ENCODE measurements at places on chromosomes 12 and 14.
A peak's percentile ranks its signal among the peaks of the same experiment; 100 is the strongest.

DNA sequence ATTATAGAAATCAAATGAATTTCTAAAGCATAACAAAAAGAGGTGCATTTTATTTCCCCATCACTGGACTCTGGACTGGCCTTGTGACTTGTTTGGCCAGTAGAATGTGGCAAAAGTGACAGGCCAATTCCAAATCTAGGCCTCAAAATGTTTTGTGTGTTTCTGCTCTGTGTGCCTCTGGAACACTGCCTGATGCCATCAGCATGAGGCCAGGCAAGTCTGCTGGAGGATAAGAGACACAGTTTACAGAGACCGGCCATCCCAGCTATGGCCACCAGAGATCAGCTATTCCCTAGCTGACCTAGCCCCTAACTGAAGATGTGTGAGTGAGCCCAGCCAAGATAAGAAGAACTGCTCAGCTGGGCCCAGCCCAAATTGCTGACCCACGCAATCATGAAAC, 32.9 kb downstream of the ASCL1 start:
- H3K4me1 ChIP-seq = peaks cover 4% of the 10 kb centered on the region
- H3K27me3 ChIP-seq = peaks cover 4% of the 10 kb centered on the region
- no peaks in the 10 kb centered on the region for H3K36me3 ChIP-seq
- DNase-seq = no peak

- no peak for DNase-seq
- no peaks in the 10 kb centered on the region for H3K36me3 ChIP-seq
- H3K4me3 ChIP-seq = no peak overlapping the region
- H3K27ac ChIP-seq = no peak overlapping the region
- peaks cover 28% of the 10 kb centered on the region for H3K27me3 ChIP-seq
Measured at GRCh38 chr14:55124774-55125386, 4.2 kb upstream of the LGALS3 start.

DNA sequence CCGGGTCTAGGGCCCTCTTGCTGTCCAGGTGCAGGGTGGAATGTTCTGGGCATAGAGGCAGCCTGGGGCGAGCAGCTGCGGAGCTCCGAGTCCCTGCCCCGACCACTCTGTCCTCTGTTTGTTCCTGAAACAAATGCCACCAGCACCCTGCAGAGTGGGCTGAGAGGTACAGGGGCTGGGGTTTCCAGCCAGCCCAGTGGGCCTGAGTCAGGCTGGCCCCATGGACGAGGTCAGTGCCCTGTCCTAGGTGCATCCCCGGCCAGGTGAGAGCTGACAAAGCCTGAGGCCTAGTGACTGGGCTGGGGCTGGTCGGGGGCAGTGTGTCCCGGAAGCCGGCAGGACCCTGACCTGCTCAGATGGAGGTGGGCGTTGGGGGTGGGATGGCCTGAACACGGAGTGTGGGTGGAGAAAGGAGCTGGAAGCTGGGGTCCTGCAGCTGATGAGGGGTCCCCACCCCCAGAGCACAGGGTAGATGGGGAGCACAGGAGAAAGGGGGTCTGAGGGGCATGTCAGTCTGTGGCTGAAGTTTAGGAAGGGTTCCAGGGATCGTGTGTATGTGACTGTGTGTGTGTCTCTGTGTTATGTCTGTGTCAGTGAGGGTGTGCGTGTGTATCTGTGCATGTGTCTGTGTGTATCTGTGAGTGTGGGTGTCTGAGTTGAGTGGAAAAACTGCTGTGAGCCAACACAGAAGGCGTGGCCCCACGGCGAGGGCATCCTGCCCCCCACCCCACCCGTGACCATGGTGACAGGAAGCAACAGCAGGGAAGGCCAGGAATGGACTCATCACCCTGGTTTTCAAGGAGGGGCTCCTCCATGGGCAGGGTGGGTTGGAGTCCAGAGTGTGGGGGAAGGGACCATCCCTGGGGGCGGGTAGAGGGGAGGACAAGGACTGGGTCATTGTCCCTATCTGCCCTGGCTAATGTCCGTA, 2.4 kb upstream of the CRIP1 start:
- peak overlapping the region; percentile 100 for H3K27ac ChIP-seq
- DNase-seq = peak; percentile 93
- peaks cover 81% of the 10 kb centered on the region for H3K4me1 ChIP-seq
- H3K27me3 ChIP-seq = no peaks in the 10 kb centered on the region
- peak overlapping the region; percentile 45 for H3K4me3 ChIP-seq
- H3K36me3 ChIP-seq = no peaks in the 10 kb centered on the region

DNA sequence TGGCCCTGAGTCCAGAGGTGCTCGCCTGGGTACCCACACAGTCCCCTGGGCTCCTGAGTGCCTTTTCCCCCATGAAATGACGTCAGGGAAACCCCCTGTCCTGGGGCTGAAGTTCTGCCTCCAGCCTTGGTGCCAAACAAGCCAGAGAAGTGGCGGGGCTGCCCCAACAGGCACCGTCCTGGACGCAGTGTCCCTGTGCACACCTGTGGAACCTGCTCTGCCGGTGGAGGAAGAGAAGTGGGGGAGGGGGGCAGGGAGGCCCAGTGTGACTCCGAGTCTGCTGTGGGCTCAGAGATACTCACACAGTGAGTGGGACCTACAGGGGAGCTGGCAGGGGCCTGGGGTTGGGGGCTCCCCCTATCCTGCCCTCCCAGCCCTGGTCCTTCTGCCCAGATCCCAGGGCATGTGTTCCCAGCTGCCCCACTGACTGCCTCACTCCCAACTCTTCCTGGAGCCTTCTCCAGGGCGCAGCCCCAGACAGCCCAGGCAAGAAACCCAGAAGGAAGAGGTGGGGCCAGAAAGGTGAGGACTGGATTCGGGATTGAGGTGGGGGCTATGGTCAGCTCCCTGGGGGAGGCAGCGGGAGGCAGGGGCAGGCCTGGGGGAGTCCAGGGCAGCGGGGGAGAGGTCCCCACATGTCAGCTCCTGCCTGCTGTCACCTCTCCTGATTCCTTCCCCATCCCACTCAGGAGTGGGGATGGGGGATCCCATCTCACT, 24.7 kb downstream of the CCDC85C start:
- H3K36me3 ChIP-seq = no peaks in the 10 kb centered on the region
- no peak overlapping the region for H3K4me3 ChIP-seq
- no peak for DNase-seq

DNA sequence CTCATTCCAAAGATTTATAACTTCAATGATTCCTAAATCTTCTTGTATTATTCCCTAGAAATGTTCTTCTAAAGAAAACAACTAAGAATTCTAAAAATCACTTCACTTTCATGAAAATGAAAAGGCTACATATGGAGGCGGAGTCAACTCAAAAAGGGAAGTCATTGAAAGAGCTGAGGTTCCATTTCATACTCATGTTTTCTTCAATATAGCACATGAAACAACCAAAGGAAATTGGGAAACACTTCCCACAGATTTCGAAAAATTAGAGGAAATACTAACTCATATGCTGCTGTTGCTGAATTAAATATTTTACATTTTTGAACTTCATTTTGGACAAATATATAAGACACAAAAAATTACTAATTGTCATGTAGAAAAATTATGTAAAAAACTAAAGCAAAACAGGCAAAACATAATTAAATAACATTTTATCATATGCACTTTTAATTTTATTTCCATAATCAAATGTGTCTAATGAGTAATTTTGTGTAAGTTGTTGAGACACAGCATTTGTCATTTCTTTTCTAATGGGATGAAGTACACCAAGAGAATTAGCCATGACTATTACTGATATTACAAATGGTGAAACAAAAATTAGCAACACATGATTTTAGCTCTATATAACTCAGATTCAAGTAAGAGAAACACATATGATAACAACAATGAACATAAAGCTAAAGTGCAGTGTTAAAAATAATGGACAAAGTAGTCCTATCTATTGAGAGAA, at the start of gene CD163:
Gene CD163, minus strand, starts transcription at position 92 of the 730 bp plus-strand sequence. Its CDS starts 87 bp downstream, at position 5.
- H3K36me3 ChIP-seq = peaks cover 5% of the 10 kb centered on the region
- H3K27ac ChIP-seq = no peak within 1 kb of the TSS
- no peak for DNase-seq
- H3K4me1 ChIP-seq = no peaks in the 10 kb centered on the region
- H3K27me3 ChIP-seq = peaks cover 18% of the 10 kb centered on the region

- no peaks in the 10 kb centered on the region for H3K36me3 ChIP-seq
- no peak for DNase-seq
- H3K27me3 ChIP-seq = peaks cover 19% of the 10 kb centered on the region
- no peaks in the 10 kb centered on the region for H3K4me1 ChIP-seq
- H3K27ac ChIP-seq = no peak overlapping the region
- no peak overlapping the region for H3K4me3 ChIP-seq
Measured at GRCh38 chr14:93775744-93776143, 12.5 kb downstream of the PRIMA1 start.

DNA sequence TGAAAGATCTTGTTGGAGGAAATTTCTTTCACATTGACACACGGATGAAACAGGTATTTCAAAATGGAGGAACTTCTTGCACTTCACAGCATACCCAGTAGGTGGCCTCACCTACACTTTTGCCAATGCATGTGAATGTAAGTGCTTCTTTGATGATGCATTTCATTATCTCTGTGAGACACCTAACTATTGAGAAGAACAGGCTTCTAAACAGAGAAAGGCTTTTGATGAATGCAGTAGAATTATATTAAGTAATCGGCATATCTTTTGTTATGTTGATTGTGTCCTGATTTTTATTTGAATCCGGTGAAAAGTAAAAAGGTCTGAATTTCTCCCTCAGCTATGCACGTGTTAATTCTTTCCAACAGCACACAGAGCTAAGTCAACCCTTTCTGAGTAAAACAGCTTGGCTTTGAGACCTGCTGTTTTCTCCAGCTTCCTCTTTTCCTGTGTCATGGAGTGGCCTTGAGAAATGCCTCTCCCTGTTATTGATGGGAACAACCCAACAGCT, 399.0 kb downstream of the NAV3 start:
- no peaks in the 10 kb centered on the region for H3K36me3 ChIP-seq
- H3K27ac ChIP-seq = no peak overlapping the region
- no peak overlapping the region for H3K4me3 ChIP-seq

- H3K36me3 ChIP-seq = no peaks in the 10 kb centered on the region
- DNase-seq = no peak
- no peak overlapping the region for H3K4me3 ChIP-seq
- no peaks in the 10 kb centered on the region for H3K27me3 ChIP-seq
Measured at GRCh38 chr12:43011383-43011926, 421.9 kb upstream of the PRICKLE1 start.

- peaks cover 2% of the 10 kb centered on the region for H3K27me3 ChIP-seq
- H3K4me1 ChIP-seq = no peaks in the 10 kb centered on the region
- H3K4me3 ChIP-seq = no peak overlapping the region
- peak overlapping the region; percentile 30 for H3K27ac ChIP-seq
- H3K36me3 ChIP-seq = no peaks in the 10 kb centered on the region
Measured at GRCh38 chr12:496736-497135, 37.0 kb downstream of the B4GALNT3 start.

- no peak overlapping the region for H3K27ac ChIP-seq
- no peaks in the 10 kb centered on the region for H3K36me3 ChIP-seq
- H3K4me1 ChIP-seq = peaks cover 15% of the 10 kb centered on the region
- H3K27me3 ChIP-seq = peaks cover 22% of the 10 kb centered on the region
- no peak for DNase-seq
Measured at GRCh38 chr14:95609398-95609990, 74.6 kb downstream of the GLRX5 start.
